A673 (cell line): ENCODE measurements at places on chromosomes 4 and X.

DNA sequence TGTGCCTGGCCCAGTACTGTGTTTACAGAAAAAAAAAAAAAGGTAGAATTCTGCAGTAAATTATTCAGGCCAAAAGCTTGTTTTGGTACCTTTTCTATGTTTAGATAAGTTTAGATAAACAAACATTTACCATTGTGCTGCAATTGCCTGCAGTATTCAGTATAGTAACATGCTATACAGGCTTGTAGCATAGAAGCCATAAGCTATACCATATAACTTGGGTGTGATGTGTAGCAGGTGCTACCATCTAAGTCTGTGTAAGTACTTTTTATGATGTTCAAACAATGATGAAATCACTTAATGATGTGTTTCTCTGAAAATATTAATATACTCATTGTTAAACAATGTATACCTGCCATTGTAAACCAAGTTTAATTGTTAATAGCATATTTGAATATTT, 241.6 kb upstream of the HS3ST1 start:
- DNase-seq: no peak

DNA sequence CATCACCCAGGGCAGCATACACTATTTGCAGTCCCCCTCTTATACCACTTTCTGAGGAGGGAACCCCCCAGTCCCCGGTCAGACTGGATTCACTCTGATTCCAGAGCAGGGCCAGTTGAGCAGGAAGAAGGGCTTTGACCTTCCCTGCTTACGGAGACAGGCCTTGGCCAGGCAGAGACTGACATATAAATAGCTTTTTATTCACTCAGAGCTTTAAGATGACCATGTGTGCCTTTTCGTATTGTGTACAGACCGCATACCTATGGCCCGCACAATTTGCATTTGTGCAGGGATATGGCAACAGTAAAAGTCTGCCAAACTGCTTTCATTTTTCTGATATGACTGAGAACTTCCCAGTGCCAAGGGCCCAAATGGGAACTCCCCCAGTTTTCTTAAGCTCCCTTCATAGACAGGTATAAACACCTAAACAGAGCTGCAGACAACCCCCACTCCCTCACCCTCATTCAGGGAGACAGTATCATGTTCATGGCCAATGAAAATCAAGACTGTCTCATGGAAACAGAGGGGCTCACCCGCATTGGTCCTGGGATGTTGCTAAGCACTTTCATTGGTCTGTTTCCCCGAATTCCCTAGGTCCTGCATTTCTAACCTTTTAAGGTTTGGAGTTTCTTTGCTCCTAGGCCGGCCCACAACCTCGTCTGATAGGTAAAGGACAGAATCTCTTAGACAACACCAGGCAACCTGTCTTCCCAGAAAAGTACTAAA, 86.0 kb downstream of the RTL5 start:
- DNase-seq: peak; percentile 19

GRCh38 chr4:145881576-145881975, 57.0 kb downstream of the ZNF827 start:
- no peak for DNase-seq

GRCh38 chrX:100979881-100980607, 10.5 kb downstream of the ARL13A start:
- no peak for DNase-seq

DNA sequence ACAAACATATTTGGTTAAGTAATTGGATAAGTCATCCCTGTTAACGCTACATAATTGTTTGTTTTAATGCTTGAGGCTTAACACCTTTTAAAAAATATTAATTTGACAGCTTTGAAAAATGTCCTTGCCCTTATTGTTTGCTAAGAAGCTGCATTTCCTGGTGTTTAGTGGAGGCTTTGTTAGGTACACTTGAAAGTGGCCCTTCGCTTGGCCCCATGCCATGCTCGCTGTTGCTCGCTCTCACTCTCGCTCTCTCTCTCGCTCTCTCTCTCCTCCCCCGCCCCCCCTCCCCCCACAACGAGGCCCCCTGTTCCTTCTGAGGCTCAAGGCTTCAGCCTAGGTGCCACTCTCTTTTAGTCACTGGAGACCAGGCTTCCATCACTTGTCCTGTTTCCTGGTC, 139.6 kb downstream of the DCLK2 start:
- DNase-seq: peak; percentile 61

DNA sequence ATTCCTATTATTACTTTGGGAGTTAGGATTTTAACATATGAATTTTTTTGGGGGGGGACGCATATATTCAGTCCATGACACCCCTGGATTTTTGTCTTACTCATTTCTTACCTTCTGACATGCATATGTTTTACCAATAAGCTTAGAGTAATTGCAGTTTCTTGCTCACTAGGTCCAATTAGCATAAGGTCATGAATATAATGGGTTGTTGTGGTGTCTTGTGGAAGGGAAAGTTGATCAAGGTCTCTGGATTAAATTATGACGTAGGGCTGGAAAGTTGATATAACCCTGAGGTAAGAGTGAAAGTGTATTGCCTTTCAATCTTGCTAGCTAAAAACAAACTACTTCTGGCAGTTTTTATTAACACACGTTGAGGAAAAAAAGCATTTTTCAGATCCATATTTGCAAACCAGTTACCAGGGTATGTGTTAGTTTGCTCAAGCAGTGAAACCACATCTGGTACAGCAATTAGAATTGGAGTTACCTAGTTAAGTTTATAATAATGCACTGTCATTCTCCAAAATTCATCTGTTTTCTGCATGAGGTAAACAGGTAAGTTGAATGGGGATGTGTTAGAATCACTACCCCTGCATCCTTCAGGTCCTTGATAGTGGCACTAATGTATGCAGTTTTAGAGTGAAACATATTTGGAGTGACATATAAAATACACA, 32.0 kb downstream of the STIM2 start:
- no peak for DNase-seq

- DNase-seq: peak; percentile 28
Observed at GRCh38 chr4:46894826-46895225, 14.2 kb downstream of the COX7B2 start.

DNA sequence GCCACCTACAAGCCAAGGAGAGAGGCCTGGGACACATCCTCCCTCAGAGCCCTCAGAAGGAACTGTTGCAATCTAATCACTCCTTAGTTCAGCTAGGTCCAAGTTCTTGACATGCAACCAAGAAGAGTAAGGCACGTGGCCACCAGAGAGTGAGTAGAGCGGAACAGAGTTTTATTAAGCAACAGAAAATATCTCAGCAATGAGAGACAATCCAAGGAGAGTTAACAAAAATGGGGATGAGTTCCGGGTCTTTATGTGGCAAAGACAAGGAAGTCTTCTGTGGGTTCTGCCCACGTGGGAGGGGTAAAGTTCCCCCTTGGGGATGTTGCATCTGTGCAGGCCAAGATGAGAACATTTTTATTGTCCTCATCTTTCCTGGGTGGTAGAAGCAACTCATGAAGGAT, 38.5 kb upstream of the PROM1 start:
- no peak for DNase-seq
